Adipocyte (in vitro differentiated cells): ENCODE measurements at places on chromosomes 2 and 18.

GRCh38 chr2:15939556-15939853 lies 845 bp upstream of the MYCN start:
- DNase-seq: peak; percentile 39

DNA sequence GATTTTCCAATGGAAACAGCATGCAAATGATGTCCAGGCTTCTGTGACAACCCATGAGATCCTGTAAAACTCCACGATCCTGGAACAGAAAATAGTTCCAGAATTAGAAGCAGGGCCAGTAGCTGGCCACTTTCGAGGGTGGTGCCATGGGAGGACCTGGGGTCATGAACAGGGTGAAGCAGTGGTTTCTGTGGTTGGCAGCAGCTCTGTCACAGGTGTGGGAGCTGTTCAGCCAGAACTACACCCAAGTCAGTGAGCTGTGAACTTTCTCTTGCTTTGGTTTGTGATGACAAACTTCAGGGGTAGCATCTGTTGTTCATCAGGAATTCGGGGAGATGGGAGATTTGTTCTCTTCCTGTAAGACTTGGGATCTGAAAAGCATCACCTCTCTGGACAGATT lies 314.4 kb upstream of the NT5C1B start:
- no peak for DNase-seq

DNA sequence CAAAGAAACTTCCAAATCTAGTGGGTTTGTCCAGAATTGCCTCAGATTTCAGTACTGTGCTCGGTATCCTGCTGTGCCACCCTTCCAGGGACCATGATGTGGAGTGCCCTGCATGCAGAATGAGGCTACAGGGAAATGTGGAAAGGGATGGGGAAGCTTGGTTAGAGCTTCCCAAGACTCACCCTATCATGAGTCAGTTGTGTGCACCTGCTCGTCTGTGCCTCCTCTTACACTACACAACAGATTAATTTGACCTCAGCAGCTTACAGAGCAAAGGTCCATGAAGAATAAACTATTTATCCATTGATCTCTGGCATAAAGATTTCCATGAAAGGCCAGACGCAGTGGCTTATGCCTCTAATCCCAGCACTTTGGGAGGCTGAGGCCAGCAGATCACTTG lies 21.3 kb upstream of the NCK2 start:
- no peak for DNase-seq

DNA sequence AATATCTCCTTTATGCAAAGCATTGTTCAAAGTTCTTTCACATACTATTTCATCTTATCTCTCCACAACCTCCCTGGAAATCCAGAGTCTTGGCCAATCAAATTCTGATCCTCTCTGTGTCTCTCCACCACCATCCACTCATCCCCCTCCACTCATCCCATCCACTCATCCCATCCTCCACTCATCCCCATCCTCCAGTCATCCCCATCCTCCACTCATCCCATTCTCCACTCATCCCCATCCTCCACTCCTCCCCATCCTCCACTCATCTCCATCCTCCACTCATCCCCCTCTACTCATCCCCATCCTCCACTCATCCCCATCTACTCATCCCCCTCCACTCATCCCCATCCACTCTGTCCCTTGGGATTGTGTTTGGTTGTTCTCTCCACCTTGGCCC lies 101.1 kb downstream of the BCL2 start:
- no peak for DNase-seq

- no peak for DNase-seq
Measured at GRCh38 chr2:72378753-72379348, 231.2 kb upstream of the CYP26B1 start.

- DNase-seq: no peak
Measured at GRCh38 chr18:50663626-50664441, 103.9 kb downstream of the MAPK4 start.

DNA sequence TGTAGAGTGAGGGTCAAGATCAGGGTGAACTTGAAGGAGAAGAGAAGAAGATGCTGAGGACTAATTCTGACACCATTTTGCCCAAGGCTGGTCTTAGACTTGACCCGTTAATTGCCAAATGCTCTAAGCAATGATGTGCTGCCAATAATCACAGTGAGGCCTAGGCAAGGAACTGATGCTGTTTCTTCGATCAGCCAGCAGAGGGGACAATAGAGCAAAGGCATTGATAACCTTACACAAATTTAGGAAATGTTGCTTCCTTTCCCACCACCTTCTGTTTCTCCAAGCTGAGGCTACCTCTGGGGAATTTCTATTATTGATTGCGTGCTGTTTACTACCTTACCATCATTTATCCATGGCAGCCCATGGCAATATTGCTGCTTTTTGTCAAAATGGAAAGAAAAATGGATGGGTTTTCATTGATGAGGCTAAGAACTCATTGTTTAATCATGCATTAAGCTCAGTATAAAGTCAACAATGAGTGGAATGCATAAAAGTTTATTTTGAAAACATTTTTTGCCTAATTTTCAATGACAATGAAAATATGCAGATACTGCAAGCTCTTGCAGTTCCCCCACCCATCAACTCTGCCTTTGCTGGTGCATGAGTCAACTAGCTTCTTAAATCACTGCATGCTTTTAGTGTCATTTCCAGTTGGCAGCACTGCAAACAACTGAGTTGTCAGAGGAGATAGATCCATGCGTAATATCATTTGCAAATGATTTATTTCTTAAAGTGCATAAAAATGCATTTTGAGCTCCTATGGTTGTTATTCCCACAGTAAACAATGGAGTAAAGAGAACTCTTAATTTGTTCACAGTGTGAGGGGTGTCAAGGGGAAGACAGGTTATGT lies 116.4 kb upstream of the NYAP2 start:
- peak; percentile 46 for DNase-seq

DNA sequence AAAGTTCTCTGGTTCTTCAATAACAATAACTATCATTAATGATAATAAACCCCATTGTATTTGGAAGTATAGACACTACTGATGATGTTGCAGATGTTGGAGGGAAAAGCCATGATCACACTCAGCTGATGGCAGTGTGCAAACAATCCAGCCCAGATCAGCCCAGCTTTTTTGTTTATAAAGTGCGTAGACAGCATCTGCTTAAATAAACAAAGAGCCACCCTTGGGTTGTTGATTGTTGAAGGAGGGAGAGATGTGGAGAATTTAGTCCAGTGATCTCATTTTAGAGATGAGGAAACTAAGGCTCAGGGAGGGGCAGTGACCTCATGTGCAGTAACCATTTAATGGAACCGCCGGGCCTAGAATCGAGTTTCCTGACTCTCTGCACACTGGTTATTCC lies 56.0 kb upstream of the MEX3C start:
- DNase-seq: no peak

DNA sequence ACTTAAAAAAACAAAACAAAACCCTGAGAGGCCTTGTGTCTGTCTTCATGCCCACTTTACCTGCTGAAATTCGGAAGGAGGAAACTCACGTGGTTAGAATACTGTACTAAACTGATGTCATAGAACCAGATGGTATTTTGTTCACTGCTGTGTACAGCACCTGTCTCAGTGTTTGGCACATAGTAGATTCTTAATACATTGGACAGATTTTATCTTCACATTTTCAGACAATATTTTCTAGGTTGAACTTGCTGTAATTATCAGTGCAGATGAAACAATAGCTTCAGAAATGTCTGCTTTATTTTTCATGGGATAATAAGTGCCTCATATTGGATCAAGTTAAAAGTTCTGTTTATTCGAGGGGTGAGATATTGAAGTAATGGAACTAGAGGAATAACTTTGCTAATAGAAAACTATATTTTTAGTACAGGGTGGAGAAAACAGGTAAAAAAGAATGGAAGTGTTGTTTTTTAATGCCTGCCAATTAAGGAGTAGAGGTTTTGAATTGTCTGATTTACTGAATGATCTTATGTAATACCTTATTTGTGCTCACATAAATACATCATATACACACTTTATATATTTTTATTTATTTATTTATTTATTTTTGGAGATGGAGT lies 23.7 kb downstream of the DDX1 start:
- DNase-seq: no peak

DNA sequence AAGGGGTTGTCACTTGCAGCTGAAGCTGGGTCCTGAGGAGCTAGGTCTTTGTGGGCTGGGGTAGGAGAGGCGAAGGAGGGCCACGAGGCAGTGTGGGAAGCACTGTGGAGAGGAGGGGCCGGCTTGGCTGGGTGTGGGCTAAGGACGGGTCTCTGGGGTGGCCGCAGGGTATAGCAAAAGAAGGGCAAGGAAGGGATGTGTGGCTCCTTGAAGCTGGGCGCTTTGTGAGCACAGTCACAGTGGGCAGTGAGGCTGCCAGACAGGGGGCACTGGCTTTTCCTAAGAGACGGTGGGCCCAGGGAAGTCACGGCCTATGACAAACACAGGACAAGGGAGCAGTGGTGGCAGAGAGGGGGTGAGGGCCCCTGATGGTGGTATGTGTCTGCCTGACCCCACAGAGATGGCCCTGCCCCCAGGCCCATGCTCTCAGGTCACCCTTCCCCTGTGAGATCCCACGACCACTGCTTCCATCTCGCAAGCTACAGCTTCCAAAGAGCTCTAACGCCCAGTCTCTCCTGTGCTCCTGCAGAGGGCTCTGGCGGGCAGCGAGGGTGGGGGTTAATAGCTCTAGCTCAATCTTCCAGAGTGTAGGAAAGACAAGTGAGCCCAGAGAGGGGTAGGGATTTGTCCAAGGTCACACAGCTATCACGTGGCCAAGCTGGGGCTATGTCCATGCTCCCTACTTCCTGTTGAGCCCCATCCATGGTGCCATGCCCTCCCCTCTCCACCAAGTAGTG lies 32.4 kb downstream of the KCNK3 start:
- no peak for DNase-seq

- no peak for DNase-seq
Measured at GRCh38 chr2:225797394-225797793, 397.9 kb downstream of the NYAP2 start.

- DNase-seq: no peak
Measured at GRCh38 chr2:165678882-165679281, 115.2 kb downstream of the GALNT3 start.

DNA sequence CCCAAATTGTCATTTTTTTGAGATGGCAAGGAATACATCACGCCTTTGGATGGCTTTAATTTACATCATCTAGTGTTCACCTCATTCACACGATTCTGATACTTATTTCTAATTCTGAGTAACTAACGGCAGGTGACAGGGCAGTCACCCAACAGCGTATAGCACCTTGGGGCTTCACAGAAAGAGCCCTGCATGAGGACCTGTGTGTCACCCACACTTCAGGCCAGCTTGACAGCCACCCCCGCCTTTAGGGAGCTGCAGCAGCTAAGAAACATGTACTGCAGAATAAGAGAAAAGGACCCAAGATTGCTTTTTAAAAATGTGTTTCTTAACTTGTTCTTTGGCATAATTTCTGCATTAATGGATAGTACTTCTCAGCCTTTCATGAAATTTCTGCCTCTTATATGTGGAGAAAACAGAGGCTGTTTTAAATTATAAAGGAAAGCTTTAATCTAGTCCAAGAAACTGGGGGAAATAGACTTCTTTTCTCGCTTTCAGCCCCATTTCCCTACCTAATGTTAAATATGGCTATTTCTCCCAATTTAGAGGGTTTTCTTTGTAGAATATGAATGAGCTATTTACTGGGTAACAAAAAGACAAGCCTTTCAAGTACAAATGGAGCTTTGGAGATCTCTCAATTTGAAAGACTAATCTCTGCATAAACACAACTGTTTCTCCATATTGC lies 245.1 kb downstream of the LDLRAD4 start:
- no peak for DNase-seq

GRCh38 chr2:98822301-98823164 lies 91.6 kb upstream of the MGAT4A start:
- DNase-seq: peak; percentile 36

DNA sequence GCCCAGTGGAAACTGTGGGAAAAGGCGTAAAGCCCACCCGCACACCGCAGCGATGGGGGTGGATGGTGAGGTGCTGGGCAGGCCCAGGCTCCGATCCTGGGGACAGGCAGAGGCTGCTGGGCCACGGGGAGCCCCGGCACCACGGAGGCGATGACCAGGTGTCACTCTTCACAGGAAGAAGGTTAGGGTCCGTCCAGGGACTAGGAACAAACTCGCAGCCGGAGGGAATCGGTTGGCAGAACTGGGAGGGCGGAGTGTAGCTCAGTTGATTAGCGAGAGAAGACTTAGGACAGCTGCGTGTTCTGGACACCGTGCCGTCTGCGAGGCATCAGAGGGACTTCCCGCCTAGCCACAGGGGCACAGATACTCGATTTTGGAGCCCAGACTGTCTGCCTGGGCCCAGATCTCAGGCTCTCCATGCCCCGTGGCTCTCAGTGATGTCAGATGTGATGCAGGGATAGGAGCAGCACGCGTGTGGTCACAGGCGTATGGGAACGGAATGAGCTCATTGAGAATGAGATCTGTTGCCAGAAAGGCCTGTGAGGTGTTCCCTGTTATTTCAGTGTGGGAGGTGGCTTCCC lies 16.1 kb upstream of the ALLC start:
- DNase-seq: no peak

DNA sequence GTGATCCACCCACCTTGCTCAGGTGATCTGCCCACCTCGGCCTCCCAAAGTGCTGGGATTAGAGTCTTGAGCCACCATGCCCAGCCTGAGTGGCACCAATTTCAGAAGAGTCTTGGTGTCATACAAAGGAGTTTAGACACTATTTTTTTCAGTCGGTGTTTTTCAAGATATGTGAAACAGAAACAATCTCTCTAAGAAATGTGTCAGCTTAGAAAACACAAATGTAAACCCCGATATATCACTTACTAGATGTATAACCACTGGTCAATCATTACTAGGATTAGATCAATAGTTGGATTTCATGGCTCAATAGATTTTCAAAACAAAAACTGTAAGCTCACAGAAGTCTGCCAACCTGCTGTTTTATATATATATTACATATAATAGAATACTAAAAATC lies 67.2 kb upstream of the FRZB start:
- DNase-seq: no peak

GRCh38 chr2:235049719-235050118 lies 97.9 kb downstream of the SH3BP4 start:
- no peak for DNase-seq

GRCh38 chr2:99698896-99699295 lies 209.1 kb upstream of the REV1 start:
- DNase-seq: no peak

GRCh38 chr2:71503837-71504236 lies 50.5 kb downstream of the DYSF start:
- DNase-seq: no peak

DNA sequence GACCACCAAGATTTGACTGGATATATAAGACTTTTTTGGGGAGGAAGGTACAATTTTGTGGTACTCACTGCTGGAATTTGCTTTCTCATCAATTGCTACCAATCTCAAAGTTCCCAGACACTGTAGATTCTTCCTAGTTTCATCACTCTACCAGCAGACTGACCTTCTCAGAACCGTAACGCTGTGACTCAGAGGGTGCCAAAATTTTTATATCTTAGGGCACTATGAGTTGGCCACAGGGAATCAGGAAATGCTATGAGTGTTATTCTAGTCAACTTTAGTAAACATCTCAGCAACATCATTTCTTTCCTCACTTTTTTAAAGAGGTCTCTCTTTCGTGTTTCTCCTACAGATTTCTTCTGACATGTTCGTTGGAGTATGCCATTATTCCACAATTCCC lies 499.0 kb downstream of the TMX3 start:
- DNase-seq: peak; percentile 73
